ENCODE measurements at places on chromosomes 12 and 14.

DNA sequence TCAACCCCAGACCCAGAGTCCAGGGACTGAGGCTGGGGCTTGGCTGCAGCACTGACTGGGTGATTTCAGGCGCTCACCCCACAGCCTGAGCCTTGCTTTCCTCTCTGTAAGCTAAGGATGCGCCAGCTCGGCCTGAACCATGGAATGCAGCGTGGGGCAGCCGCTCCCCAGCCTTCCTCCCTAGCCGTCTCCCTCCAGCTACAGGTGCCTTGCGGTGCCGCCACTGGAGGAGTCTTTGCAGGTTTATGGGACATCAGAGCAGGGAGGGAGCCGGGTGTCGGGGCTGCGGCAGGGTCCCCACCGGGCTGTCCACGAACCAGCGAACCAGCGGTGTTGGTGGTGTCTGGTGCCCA, 19.4 kb downstream of the PPP2R5C start:
- no peak for DNase-seq

GRCh38 chr12:42936991-42937390, 347.4 kb upstream of the PRICKLE1 start:
- no peak for DNase-seq

DNA sequence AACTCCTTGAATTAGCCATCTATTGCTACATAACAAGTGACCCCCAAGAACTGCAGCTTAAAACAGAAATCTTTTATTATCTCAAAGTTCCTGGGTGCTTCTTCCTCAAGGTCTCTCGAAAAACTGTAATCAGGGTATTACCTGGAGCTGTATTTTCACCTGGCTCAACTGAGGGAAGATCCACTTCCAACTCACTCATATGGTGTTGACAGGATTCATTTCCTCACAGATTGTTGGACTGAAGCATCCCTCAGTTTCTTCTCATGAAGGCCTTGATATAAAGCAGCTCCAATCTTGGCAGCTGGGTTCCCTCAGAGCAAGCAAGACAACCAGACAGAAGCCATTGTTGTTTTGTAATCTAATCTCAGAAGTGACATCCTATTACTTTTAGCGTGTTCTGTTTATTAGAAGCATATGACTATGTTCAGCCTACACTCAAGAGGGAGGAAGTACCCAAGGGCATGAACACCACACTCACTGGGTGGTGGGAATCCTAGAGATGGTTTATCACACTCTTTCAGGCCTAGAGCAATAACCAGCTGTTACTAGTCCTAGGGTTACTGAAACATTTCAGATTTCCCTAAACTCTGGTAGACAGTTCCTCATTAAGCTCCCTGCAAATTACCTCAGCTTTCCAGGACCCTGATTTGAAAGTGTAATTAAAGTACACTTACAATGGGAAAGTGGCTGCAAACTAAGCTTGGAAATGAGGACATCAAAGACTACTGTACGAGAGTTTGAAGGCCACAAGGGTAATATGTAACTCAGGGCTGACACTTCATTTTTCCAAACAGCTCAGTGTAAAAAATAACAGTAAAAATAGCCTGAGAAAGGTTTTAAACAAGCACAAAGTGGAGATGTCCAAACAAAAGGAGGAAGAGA, 222.2 kb downstream of the SEC23A start:
- no peak for DNase-seq

DNA sequence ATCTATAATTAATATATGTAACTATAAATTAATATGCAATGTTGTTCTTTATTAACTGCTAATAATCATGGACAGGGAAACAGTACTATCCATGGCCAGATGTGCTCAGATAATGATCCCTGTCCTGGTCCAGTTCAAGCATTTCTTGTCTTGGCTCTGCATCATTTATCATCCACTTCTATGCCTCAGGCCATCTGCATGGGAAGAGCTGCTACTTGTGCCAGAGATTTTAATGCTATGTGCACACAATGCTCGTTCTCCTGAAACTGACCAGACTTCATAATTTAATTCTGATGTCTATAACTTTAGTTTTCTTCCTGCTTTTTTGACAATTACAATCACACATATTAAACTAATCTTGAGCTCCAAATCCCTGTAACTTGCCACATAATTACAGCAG, 11.2 kb upstream of the TMX1 start:
- no peak for DNase-seq

DNA sequence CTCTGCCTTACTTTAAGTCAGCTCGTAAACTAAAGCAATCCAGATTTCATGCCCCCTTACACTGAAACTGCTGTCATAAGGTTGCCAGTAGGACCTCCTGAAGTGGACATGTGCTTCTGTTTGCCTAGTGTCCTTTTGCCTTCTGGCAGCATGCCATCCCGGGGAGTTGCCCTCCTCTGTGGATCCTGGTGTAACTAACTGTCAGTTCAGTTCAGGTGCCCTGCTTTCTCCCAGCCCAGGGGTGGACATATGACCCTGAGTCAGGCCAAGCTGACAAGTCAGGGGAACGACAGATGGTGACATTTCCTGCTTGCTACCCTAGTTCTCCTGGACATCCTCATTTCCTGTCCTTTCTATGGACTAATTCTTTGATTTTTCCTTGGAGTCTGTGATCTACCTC, 25.6 kb downstream of the AKAP6 start:
- no peak for DNase-seq

DNA sequence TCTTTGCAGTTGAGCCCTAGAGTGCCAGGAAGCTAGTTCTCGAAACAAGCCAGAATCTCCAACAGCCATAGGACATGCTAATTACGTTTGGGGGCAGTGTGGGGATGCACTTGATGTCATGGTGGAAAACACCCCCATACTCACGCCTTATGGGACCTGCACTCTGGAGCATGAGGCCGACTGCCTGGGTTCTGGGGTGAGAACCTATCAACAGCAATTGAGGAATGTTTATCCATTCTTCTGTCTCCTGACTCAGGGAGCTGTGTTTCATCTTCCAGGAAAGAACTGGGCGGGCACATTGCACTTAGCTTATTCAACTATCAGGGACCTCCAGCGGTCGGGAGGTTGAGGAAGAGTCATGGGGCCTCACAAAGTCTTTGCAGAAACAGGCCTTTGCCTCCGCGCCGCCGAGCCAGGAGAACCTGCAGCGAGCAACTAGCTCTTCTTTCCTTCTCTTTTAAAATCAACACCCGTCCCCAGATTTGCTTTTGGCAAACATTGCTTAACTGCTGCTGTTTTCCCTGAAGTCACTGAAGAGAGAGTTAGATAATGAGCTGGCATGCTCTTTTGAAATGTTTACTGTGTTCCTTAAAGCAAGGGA, 226.1 kb upstream of the DIO3 start:
- DNase-seq, result no peak

DNA sequence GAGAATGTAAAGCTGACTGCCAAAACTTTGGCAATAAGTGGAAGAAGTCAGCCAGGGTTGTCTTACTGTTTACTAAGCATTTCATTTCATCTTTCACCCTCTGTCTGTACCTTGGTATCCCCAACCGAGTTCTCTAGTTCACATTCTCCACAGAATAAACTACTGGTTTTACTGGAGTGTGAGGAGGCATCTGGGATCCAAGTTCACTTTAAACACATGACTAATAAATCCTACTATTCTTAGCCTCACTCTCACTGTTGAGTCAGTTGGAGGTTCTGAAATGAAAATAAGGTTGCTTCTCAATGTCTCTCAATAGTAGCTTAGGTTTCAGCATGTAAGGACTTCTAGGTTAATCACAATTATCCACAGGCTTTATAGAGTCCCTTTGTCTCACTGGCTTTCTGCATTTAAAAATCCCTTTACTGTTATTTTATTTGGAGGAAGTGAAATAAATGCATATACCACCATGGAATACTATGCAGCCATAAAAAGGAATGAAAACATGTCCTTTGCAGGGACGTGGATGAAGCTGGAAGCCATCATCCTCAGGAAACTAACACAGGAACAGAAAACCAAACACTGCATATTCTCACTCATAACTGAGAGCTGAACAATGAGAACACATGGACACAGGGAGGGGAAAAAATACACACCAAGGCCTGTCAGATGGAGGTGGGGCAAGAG, 95.8 kb downstream of the EPS8 start:
- DNase-seq, result no peak

DNA sequence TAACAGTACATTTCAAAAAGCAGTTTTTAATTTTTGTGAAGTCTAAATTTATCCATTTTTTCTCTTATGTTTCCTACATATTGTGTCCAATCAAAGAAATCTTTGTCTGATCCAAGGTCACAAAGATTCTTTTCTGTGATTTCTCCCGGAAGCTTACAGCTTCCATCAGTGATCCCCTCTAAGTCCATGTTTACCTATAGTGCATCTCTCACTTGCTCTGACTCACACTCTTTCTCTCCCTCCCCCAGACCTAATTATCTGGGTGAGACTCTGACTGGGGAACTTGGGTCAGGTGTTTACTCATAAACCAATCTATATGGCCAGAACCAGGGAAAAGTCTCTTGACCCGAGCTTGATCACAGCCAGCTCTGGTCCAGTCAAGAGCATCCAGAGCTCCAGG, 224.4 kb downstream of the SPTSSA start:
- DNase-seq, result no peak

DNA sequence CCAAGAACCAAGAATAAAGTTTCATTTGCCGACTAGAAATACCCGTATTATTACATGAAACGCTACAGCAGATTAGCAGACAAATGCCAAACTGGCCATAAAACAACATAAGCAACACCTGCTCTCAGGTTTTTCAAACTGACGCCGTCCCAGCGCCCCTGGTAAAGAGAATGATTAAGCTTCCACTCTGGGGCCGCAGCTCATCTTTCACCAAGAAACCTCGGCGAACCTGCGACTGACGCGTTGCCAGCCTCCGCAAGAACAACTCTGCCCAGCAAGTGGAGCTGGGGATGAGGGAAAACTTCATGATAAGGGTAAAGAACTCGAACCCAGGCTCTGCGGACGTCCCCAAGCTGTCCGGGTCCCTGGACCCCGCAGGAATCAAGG, 530 bp downstream of the ARL1 start:
- peak; percentile 39 for DNase-seq

- DNase-seq, result no peak
Observed at GRCh38 chr12:124555168-124556073, 12.0 kb downstream of the NCOR2 start.

DNA sequence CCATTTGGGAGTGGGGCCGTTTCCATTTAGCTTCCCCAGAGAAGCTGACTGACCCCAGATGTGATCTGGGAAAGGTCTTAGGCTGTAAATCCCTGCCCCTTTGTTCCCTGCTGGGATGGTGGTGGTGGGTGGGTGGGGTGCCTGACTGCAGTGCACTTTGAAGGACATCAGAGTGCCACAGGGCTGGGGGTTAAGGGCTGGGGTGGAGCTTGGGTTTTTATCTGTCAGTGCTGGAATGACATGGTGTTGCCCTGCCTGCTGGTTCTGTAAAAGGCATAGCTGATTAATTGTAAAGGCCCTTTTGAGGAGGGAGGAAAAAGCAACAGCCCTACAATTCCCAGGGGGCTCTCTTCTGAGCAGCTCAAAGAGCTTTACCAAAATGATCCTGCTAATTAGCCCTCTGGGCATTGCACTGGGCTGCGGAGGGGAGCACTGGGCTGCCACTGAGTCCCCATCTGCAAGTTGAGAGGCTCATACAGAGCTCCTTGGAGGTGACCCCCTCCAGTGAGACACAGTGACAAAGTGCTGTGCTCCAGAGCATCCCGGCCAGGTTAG, 21.1 kb downstream of the PLEKHG3 start:
- no peak for DNase-seq

DNA sequence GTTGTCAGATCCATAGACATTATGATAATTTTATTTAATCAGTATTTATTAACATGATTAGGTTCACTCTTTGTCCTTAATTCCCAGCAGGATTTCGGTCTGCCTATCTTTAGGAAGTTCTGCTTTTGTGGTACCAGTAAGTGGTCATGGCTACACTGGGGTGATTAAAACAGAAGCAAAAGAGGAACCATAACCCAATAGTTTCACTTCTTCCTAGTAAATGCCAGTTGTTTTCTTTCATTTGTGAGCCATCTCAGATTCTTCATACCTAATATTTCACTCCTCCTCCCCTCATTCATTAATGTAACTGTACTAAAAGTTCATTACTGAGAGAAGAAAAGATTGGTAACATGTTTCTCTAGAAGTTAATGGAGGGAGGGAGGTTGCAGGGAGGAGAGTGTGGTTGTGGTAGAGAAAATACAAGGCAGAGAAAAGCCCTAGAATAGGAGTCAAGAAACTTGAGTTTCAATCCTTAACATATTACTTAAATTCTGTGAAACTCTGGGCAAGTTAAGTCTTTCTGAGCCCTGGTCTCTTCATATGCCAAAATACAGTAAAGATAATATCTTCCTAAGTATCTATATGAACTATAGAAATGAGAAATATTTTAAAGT, 101.2 kb downstream of the PEBP1 start:
- no peak for DNase-seq

DNA sequence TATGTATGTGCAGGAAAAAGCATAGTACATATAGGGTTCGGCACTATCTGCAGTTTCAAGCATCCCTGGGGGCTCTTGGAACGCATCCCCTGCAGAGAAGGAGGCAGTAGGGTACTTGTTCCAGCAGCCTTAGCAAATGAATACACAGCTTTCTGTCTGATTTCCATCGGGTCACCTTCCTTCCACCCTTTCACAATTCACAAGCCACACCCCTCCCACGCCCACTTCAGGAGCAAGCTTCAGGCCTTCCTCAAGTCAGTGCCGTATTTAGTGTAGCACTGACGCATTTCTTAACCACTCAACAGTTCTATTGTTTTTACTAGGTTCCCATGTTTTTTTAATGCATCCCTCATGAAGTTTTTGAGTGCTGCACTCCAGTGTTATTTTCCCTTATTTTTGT, 64.2 kb downstream of the CLMN start:
- peak; percentile 73 for DNase-seq

- no peak for DNase-seq
Observed at GRCh38 chr14:31380106-31380505, 40.2 kb downstream of the HEATR5A start.

DNA sequence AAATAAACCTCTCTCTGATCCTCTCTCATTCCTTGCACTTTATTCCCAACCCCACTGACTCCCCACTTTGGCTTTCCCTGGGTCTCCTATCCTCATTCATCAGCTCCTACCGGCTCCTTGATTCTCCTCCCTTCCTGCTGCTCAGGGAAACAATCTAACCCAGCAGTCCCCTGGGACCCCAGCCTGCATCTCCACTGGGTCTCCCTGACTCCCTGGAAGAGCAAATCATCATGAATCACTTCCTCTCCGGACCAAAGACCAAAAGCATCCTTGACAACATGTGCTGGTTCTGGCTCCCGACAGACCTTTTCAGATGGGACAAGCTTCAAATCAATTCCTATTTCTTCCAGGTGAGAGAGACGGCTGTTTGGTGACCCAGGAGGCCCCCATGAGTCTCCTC, 76.6 kb downstream of the HSPB8 start:
- DNase-seq, result no peak

DNA sequence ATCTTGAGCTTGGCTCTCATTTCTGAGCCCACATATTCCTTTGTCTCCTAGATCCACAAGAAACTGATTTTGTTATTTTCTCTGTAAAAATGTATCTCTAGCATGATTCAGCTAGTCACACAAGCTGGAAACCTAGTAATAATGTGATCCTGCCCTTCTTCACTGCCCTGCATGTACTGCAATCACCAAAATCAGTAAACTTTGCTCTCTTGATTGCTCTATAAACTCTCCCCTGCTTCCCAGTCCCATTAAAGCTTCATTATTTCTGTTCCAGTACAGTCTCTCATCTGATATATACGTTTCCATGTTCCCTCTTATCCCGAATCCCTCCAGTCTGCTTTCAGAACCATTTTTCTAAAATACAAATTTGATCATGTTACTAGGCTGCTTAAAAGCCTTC, 166.5 kb downstream of the MSRB3 start:
- no peak for DNase-seq

- no peak for DNase-seq
Observed at GRCh38 chr12:109140560-109140959, 24.2 kb downstream of the ACACB start.

- DNase-seq, result no peak
Observed at GRCh38 chr12:50550530-50551223, 45.9 kb downstream of the DIP2B start.

GRCh38 chr12:4261655-4262054, 11.9 kb upstream of the CCND2 start:
- DNase-seq, result no peak

Data from SW480 (cell line).